ENCODE measurements at places on chromosomes 13 and 19.

DNA sequence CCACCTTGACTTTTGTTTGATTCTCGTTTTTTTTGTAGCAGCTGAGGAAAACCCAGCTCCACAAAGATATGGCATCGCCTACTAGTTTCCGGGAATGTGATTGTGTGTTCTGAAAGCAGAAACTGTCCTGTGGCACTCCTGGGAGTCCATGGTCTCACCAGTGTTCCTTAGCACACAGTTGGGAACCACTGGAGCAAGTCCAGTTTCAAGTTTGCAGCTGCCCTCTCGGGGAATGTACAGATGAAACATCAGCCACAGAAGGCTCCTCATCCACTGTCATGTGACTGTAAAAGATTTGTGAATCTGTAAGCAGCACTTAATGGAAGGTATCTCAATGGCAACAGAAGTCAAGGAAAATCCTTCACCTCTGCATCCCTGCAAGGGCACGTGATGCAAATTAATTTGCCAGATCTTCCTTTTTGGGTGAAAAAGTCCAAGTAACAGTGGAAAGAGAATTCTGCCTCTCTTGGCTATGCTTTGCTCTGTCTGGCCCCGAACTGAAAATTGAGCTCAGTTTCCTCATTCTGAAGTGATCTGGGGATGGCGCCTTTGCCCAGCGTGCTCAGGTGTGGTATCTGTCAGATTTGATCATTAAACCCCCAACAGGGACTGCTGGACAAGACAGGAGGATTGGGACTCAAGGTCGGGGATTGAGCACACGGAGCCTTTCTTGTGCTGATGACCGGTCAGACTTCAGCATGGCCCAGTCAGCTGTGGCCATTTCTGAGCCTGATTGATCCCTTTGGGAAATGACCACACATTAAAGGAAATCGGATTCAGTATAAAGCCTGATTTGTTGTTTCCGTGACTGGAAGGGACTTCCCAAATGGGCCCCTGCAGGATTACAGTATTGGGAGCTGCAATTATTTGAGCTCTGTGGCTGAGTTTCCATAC is 58.8 kb downstream of the ING1 start:
- no peak for DNase-seq

DNA sequence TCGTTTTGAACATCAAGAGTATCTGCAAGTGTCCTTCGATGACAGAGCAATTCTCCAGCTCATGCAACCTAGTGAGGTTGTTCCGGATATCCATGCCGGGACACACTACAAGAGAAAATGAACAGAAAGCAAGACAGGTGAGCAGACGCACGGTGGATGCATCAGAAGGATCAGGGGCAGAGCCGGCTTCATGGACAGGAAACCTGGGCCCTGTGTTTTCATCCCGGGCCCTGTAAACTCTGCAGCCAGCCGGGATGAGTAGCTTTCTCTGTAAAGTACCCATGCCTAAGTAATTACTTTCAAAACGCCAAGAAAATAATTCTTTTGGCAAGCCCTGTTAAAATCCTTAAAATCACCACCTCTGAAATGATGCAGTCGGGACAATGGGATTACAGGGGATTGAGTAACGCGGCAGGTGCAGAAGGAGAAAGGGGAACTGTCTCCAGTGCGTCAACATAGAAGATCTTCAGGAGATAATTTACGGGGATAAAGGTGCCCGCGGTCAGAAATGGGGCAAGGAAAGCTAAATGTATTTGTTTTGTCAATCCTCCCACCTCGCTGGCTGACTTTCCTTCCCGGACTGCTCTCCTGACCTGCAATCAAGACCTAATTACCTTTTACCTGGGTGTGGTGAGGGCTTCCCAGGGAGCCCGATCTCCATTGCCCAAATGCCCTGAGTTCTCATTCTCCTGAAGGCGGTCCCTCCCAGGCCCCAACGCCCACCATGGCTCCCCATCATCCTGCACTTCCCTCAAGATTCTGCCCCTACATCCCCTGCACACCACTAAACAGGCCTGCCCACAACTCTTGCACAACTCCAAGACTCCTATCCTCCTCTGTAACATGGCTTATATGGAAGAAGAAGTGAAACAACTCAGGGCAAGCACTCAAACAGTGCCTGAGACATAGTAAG is 26.2 kb downstream of the INSR start:
- no peak for DNase-seq

DNA sequence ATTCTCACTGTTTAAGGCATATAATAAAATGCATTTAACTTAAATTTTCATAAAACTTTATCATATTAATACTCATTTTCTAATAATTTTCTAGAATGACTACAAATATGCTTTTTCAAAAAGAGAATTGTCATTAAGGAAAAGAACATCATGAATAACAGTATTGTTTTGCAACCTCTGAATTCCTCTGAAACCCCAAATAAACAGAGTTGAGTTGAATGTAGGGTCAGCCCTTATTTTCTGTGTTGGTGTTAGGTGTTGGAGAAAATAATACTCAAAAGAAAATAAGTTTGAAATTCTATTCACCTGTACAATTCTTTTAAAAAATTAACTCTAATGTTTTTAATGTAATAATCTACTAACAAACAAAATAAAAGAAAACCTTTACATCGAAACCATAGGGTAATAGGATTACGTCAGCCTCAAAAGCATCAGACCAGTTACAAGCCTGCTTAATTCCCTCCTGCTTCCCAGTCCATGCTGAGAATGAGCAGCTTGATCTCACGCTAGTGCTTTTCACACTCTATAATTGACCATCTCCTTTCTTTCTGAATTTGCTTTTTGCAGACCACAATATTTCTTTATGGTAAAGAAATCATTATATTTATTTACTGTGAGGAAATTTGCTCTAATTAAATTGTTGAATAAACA is 160.9 kb downstream of the PCDH9 start:
- no peak for DNase-seq

GRCh38 chr13:106407338-106407737 is 128.1 kb downstream of the EFNB2 start:
- DNase-seq: peak; percentile 79

DNA sequence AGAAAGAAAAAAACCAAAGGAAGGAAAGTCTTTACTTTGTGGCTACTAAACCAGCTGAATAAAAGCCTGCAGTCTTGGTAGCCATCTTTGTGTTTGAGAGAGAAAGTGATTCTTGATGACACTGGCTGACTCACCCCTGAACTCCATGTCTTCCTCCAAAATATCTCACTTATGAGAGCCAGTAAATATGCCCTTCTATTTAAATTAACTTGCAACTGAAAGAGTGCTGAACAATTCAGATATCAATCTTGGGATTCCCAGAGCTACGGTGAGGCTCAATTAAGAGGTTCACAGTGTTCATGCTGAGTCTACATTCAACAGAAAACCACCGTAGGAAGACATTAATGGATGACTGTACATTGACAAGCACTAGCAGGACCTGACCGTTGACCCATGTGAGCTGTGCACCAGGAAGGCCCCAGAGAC is 57.9 kb downstream of the KCTD12 start:
- DNase-seq: no peak

- no peak for DNase-seq
Observed at GRCh38 chr13:74062933-74063332, 71.3 kb downstream of the KLF12 start.

DNA sequence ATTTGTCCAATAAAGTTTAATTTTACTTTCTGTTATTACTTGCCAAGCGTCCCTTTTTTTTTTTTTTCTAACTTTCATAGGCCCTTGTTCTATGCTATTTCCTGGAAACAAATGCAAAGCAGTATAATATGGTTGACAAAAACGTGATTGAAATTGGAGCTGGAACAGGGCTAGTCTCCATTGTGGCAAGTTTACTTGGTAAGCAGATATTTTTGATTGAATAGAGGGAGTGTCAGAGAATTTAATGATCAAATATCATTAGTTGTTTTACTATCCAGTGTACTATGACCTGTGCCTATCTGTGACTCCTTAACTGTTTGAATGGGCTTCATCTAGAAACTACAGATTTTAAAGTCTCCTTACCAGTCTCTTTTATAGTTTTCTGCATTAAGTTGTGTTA is 46.7 kb downstream of the ERCC5 start:
- DNase-seq: no peak
